Stomach (tissue), 19 donors: ENCODE measurements at places on chromosomes 2 and 18. TPM values are rescaled to one million over a fixed set of nuclear protein-coding genes. Genes with fewer than 3 reads are reported as not detected.
A peak's percentile ranks its signal among the peaks of the same experiment; 100 is the strongest.

Gene DAW1
- total RNA-seq = not detected

Gene EMILIN1
- 17.5 TPM for total RNA-seq

Gene CGREF1
- not detected for total RNA-seq

Gene C1GALT1C1L
- not detected for total RNA-seq

Gene KLHL30
- total RNA-seq = not detected

DNA sequence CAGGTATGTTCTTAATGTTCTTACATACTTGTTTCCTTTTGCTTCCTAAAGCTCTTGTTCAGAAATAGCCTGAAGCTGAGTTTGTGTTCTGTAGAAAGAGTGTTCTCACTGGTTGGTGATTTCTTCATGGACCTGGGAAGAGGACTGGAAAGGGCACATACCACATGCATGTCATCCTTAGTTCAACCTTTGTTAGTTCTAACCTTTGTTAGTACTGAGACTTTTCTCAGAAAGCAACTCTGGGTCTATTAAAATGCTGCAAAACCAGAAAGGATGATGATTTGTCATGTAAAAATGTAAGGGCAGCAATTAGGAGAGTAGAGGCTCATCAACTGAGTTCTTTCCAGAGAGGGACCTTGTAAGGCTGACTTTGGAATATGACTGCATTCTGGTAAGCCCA is 2.5 kb upstream of the FAP start:
- DNase-seq = no peak

DNA sequence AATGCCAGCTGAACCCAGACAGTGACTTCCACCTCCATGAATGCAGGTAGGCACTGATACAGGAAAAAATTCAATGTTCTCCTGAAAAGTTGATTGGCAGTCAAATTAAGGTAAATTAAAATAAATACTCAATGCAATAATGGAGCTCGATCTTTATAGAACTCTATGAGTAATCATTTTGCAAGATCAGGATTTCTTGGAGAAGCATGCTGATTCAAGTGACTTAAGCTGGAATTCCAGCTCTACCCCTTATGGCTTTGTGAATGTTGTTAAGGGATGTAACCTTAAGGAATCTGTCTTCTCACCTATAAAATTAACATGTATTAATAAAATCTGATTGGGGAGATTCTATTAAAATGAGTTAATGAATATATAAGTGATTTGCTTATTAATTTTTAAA is 145.1 kb downstream of the QPCT start:
- DNase-seq = no peak

DNA sequence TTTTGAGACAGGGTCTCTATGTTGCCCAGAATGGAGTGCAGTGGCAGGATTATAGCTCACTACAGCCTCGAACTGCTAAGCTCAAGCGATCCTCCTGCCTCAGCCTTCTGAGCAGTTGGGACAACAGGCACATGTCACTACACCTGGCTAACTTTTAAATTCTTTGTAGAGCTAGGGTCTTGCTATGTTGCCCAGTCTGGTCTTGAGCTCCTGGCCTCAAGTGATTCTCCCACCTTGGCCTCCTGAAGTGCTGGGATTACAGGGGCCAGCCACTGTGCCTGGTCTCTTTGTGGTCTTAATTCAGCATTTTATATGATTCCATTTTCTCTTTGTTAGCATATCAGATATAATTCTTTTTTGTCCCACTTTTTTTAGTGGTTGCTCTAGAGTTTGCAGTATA is 34.1 kb downstream of the CEP192 start:
- no peak for DNase-seq

DNA sequence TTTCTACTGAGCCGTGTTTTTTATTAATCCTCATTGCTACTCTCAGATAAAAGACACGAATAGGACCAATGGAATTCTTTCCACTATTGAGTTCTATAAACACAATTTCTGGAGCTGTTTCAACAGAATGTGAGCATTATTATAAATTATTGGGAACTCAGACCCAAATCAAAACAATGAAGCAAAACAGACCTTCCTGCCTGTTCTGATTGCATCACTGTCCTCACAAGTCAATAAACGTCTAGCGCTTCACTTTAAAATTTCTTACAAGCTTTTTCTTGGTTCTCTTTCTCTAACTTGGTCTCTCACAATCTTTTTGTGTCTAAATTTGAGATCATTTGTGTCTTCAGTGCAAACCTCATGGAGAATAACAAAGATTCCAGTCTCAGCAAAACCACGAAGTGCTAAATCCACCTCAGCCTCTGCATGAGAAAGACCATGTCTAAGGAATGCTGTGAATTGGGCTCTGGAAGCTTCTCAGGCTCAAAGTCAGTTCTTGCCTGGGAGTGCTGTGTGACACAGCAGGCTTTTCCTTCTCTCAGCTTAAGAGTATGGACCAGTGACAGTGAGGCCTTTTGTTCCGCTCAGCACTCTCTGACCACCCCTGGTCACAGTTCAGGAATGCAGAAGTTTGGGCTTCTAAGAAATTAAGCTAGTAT is 22.8 kb downstream of the ARHGAP28 start:
- peak; percentile 43 for DNase-seq

- DNase-seq = no peak
Measured at GRCh38 chr2:27988306-27988705, 97.8 kb downstream of the BABAM2 start.

- DNase-seq = no peak
Measured at GRCh38 chr2:39476524-39476923, 39.4 kb upstream of the MAP4K3 start.

DNA sequence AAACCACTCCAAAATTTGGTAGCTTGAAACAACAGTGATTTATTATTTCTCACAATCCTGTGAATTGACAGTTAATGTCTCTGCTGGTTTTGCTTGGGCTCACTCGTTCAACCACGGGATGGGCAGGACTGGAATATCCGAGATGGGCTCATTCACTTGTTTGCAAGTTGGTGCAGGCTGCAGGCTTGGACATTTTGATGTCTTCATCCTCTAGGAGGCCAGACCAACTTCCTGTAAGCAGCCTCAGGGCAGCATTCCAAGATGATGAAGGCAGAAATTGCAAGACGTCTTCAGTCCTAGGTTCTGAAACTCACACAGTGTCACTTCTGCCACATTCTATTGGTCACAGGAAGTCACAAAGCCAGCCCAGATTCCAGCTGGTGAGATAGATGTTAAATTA is 47.1 kb downstream of the GPR39 start:
- no peak for DNase-seq

DNA sequence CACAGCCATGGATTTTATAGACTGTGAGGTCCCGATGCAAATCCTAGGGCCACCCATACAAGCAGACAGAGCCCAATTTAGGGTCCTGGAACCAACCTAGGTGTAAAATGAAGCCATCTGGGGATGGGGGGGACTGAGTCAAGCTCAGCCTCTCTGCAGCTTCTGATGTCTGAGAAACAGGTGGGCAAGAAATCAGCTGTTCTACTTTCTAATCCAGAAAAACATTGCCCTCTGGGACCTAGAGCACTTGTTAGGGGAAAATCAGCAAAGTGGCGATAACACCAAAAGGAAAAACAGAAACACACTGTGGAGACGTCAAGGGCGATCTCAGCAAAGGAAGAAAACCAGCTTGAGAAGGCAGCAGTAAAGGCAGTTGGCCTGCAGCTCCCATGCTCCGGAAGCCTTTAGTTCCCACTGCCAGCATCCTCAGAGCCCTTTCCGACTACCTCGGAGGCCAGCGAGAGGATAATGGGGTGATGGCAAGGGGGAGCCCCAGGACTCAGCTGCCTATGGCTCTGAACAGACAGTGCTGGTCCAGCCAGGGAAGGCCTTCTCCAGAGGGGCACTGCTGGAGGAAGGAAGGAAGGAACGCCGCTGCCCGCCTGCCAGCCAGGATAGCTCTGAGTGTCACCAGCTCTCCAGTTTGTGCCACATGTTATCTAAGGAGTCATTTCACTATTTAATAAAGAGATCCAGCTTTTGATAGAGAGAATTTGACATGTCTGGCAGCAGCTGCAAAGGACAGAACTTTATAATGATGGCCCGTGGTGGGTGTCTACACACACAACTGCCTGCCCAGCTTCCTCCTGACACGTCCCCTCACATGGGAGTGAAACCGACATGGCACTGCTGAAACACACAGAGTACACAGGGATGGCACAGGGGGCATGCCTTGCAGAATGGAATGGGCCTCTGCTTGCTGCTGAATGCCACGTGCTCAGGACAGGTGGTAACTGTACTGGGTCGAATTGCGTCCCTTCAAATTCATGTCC is 37.7 kb downstream of the HS1BP3 start:
- DNase-seq = no peak

- peak; percentile 9 for DNase-seq
Measured at GRCh38 chr18:27861539-27861938, 315.4 kb downstream of the CDH2 start.

DNA sequence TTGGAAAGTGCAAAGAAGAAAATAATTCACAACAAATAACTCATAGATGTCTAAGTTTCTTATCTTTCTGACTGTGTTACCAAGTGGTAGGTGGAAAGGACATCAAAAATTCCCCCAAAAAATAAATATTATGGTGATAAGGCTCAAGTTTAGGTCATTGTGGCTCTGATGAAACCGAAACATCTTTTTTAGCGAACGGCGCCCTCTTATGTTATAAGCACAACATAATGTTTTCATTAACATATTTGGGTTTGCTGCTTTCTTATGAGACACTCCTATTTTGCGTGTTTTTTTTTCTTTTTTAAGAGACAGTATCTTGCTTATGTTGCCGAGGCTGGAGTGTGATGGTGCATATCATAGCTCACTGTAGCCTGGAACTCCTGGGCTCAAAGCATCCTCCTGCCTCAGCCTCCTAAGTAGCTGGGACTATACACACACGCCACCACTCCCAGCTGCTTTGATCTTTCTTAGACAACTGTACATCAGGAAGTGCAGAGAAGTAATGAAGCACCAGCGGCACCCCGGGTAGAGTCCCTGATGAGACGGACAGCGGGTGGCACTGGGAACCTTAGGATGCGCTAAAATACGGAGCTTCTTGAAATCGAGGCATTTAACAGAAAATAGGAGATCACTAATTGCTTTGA is 38.5 kb upstream of the SLC35G4 start:
- no peak for DNase-seq

DNA sequence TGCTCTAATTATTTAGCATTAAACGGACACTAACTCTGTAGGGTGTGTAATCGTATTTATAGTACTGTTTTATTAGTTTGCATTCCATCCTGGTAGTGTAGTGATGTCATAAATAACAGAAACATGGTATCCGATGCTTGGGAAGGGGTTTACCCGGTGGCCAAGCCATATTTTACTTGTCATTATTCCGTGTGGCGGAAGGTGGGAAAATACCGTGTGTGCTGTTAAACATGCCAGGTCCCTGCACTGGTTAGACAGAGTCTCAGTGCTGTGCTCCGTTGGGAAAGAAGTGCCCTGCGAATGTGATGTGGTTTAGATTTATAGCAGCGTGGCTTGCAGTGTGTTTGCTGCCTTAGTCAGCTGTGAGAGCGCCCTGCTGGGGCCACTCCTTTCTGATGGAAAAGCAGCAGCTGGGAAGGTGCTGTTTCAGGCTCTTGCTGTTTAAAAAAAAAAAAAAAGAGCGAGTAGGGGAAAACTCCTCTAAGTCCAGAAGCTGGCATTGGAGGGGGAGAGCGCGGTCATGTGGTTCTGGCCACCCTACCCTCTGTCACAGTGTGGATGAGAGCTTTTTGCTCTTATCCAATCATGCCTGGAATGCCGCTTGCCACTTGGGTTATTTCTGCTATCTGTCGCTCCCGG is 211.0 kb downstream of the NEDD4L start:
- no peak for DNase-seq

DNA sequence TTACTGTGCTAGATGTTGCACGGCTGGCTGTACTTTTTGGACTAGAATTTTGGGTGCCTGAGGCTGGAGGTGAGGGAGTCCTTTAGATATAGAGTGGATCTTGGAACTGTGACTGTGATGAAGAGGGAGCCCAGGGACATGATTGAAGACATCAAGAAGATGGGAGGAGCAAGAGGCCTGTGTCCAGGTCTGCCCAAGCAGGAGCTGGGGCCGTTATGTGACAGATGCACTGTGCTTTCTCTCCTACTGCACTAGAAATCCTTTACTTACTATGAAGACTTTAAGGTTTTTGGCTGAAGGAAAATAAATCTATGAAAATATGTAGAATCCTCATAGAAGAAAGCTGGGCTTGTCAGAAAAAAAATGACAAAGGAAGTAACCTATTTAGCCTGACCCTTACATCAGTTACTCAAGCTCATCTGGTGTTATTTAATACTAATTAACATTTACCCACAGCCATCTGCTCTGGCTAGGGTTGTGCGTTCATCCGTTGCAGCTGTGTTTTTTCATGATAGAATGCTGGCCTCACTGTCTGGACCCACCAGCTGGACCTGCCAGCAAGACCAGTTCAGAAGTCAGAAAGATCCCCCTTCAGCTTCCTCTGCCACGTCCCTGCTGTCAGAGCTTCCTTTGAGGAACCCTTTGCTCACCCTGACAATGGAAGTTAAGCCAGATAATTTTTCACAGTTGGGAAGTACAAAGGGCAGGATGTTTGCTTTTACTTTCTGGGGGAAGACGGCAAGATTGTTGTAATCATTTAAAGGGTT is 16.7 kb downstream of the TSN start:
- DNase-seq = peak; percentile 64

GRCh38 chr18:50563376-50563775 is 3.5 kb downstream of the MAPK4 start:
- DNase-seq = no peak

GRCh38 chr2:20137131-20137571 is 85.7 kb upstream of the LAPTM4A start:
- DNase-seq = no peak

DNA sequence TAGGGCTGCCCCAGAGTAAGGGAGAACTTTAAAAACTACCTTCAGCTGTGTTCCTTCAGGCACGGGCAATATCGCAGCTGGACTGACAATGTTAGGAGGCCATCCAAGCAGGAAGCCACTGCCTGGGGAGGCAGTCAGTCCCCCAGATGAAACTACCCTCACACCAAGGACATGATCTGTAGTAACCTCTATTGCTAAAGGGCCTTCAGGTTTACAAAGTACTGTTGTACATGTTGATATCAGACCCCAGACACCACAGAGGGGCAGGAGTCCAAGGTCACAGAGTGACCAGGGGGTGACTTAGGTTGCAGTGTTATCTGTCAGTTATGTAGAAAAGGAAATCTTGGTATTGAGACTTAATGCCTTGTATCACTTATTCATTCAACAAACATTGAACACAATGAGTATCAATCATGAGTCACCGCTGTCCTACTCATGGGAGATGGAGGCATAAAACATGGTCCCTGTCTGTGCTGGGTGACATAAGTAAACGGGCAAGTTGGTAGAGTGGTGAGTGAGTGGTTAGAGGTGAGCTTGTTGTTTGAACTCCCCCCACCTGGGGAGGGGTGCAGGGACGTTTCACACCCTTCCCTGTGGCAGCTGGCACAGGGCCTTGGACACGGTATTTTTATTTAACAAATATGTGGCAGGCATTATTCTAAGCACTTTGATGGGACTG is 7.1 kb downstream of the CABLES1 start:
- no peak for DNase-seq

DNA sequence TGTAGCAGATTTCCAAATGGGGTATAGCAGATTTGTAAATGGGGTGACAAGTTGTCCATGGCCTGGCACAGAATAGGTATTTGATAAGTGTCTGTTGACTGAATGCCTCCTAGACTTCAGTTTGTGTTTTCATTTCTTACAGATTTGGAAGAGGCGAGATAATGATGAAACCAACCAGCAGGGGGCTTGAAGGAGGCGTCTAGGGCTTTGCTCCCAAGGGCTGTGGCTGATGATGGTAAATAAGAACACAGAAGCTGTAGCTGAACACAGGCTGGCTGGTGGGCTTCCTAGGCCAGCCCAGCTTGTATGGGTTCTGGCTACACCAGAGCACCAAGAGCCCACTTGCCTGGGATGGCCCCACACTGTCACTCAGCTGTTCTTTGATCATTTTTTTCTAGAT is 19.4 kb downstream of the SFTPB start:
- DNase-seq = no peak

- no peak for DNase-seq
Measured at GRCh38 chr2:119841550-119841949, 81.8 kb downstream of the PTPN4 start.

- DNase-seq = no peak
Measured at GRCh38 chr2:143953451-143954030, 566.4 kb downstream of the ZEB2 start.
